ENCODE measurements at places on chromosomes 7 and 10.
A peak's percentile ranks its signal among the peaks of the same experiment; 100 is the strongest.

GRCh38 chr10:112335868-112336265, 38.0 kb upstream of the ACSL5 start:
- no peak for DNase-seq

DNA sequence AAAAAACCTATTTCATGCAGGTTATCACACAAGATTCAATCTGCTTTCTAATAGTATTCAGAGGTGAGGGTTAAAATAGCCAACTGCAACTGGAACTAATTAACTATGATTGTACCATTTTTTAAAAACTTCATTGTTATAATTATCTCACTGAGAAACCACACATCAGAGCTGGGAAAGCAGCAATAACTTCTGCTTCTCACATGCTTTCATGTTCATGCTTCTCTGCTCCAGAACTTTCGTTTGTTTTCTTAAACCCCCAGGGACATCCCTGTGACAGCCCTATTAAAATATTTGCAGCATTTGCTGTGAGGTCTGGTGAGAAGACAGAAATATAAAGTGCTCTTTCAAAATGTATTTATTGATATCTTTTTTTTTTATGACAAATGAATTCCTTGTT, 389.0 kb upstream of the SORCS1 start:
- DNase-seq: peak; percentile 87

DNA sequence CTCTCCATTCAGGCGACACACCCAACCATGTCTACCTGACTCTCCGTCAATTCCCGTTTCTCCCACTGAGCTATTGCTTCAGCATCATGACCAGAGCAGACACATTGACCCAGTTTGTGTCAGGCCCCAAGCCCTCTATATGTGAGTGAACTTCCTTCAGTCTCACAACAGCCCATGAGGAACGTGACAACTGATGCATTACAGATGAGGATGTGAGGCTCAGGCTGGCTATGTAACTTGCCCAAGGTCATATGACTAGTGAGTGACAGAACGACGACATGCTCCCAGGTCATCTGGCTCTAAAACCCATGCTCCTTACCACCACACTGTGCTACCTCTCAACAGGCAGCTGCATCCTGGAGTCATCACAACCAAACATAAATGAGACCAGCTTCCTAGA, 3.7 kb downstream of the TMEM140 start:
- no peak for DNase-seq

DNA sequence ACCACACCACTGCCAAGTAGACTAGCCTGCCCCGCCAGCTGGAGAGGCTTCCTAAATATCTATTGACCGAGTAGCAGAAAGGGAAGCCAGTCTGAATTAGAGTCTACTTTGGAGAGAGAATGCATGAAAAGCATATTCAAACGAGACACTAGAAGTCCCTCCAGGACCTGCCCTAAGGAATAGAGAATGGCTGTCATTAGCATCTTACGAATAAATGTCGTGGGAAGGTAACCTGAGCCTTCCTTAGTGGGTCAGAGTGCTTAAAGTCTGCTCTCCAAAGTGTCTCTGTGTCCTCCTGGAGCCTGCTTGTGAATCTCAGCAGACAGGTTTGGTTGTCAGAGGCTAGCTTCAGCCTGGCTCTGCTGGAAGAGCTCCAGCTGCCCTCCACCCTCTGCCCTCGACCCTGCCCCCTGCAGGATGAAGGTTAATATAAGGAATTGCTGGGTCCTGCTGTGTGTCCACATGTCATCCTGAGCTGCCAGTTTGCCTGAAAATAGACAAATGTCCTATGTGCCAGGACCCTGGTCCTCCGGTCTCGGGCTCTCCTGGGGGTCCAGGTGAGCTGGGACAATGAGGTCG, 33.4 kb downstream of the FAM241B start:
- DNase-seq: no peak

GRCh38 chr10:7048061-7048460, 362.8 kb downstream of the SFMBT2 start:
- no peak for DNase-seq

DNA sequence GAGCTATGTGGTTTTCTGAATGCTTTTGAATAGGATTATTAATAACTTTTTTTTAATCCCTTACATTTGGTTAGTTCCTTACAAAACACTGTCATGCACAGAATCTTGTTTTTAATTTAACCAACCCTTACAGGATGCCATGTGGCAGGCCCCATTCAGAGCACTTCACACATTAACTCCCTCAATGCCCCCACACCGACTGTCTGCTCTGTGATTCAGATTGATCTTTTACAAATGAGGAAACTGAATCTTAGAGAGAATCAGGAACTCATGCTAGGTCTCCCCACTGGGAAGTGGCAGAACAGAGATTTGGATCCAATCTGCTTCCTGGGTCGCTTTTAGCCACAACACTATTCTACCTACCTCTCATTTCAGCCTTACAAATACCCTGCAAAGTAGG, 195.8 kb upstream of the NPVF start:
- no peak for DNase-seq

GRCh38 chr7:113062499-113062898, 24.1 kb downstream of the GPR85 start:
- DNase-seq: no peak

DNA sequence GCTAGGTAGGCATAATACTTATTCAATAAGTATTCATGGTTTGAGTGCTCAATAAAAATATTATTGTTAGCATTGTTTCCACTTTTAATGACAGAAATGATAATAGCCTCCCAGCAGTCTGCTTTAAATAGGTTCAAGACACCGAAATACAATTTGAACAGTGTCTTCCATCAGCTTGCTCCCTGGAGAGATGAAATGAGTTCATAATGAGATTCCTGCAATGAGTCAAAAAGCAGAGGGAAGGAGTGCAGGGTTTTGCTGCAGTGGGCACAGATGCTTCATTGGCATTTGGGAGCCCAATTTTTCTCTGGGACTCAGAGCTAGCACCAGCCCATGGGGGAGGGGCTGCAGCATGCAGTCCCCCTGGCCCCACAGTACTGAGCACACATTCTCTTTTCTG, 32.6 kb upstream of the CHCHD3 start:
- DNase-seq: no peak

DNA sequence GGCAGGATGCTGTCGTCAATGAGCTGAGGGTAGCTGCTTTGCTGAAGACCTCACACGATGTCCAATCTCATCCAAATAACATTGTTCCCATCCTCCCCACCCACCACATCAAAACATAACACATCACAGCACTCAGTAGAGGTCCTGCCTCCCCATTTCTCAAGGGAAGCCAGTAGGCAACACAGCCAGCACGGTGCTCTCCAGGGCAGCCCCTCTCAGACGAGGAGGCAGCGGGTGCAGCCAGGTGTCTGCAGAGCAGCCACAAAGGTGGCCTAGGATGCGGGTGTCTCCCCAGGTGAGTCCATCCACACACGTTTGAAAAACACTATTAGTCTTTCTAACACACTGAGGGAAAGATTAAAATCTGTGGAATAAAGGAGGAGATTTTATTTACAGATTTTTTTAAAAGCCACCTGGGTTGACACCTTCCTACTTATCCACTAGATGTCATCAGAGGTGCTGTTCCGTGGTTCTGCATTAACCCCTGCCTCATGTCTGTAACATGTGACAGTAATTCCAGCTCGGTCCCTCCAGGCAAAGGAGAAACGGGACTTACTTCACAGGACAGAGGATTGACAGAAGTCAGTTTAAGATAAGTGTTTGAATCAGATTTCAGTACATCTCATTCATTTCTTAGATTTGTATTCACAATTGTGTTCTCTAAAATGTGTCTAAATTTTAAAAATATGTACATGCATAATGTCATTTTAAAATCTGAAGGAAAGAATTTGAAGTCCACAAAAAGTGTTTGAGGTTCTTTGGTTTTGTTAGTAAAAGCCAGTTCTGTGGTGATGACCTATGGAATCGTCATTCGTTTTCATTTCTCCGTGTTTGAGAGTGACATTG, 68.0 kb downstream of the LANCL2 start:
- peak; percentile 74 for DNase-seq

DNA sequence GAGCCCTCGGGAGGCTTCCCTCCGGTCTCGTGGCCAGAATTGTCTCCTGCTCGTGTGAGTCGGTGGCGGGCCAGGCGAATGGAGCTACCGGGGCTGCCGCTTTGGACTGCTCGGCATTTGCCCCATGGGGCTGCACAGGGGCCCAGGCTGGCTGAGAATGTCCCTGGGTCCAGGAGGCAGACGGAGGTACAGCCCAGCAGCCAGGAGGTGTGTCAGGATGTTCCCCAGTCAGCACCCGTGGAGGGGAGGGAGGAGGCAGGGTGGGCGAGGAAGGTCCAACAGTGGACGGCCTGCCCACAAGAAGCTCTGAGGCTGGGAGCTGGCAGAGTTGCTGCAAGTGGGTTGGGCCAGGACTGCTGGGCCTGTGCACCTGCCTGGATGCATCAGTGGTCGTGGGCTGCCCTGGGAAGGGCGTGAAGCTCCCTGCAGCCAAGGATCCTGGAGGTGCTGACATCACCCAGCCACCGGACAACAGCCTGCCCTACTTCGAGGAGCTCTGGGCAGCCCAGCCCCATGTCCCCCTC, 46.4 kb downstream of the PDGFA start:
- no peak for DNase-seq

DNA sequence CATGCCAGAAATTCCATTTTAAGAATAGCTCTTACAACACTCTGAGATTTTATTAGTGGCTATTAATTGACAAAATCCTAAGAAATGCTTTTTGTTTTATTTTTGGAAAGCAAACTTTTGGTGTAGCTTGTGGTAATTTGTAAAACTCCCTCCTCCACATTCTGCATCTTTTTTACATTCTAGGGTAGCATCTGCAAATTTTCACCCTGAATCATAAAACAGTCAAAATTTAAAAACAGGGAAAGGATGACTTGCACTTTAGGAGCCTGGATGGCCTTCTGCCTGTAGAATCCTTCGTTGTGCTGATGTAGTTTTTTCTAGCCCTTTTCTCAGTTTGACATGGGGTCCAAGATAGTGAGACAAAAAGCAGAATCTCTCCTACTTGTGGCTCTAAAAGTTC, 316.1 kb downstream of the ADRA2A start:
- DNase-seq: no peak

DNA sequence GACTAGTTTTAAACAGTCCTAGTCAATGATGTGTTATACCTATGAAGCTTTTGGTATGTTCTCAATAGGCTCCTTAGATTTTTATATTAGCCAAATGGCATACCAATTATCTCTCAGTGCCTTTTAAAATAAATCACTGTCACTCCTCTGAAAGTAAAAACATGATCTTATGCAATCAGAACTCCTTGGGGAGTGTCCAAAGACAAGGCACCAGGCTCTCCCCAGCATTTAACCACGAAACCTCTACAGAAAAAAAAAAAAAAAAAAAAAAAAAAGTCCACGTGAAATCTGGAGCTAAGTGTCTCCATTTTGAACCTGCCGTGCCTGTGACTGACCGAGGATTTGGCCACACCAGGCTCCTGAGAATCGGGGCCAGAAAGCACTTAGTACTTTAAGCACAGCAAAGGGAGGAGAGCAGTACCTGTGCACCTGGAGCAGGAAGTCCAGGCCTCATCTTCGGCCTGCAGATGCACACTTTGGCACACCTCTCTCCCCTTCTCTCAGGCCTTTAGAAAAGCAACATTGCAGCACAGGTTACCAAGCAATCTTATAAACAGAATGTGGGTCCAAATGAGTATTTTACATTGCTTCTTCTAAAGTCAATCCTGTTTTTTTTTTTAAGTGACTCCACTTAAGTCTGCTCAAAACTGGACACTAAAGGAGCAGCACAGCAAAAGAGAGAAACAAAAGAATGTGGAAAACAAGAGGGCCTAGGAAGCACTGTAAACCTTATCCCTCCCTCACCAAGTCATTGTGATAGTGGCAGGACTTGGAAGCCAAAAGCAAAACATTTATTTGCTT, 1.5 kb downstream of the FAM13C start:
- no peak for DNase-seq

GRCh38 chr7:74405191-74405898, 48.4 kb upstream of the GTF2IRD1 start:
- DNase-seq: no peak

- no peak for DNase-seq
Measured at GRCh38 chr10:105925045-105925785, 1239.3 kb downstream of the SORCS1 start.

- no peak for DNase-seq
Measured at GRCh38 chr10:93917821-93918220, 24.0 kb downstream of the SLC35G1 start.

- no peak for DNase-seq
Measured at GRCh38 chr10:6204063-6204340, 1.3 kb downstream of the PFKFB3 start.

DNA sequence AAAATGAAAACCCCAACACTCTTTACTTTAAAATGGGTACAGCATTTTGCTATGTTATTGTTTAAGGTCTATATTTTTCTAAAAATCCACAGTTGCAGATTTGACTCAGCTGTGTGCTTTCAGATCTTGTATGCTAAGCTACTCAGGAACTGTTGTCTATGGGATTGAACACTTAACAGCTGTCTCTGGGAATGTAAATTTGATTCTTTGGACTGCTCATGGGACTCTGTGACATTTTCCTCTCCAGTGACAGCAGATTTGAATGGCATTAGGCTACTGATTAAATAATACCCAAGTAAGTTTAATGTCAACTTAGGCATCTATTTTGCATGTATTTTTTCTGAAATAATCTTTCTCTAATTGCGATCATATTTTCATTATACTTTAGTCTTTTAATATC, 1.7 kb upstream of the CD36 start:
- DNase-seq: no peak

GRCh38 chr10:132893090-132893489, 49.3 kb downstream of the CFAP46 start:
- DNase-seq: peak; percentile 25

DNA sequence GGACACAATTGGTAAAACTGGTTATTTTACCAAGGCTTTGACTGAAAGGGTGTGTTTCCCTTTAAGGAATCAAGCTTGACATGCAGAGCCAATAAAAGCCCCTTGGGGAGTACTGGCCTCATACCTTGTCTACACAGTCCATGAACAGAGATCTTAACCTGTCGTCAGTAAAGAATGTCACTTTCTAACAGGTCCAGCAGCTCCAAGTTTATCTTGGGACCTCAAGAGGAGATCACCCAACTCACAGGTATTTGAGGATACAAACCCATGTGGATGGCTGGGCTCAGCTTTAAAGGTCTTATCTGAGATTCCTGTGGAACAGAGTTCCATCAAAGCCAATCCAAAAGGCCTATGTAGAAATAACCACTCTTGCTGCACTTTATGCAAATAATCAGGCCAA, 61.3 kb downstream of the COA1 start:
- DNase-seq: no peak

DNA sequence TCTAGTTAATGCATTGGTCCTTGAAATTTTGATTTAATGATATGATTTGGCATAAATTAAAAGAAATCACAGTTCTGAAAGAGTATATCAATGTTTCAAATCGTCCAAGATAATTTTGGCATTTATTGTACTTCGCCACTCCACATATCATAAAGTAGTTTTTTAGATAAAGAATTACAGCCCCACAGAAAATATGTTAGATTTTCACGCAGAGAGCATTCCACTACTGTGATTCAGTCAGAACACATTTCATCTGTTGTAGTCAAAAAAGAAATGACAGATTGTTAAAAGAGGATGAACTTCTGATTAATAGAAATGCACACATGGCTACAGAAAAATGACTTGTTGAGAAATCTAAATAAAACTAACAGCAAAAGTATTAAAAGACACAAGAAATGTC, 1063.5 kb upstream of the LRRN3 start:
- DNase-seq: no peak

- DNase-seq: peak; percentile 50
Measured at GRCh38 chr7:32518534-32519140, 23.3 kb downstream of the AVL9 start.

GRCh38 chr10:19767876-19768275, 48.4 kb upstream of the PLXDC2 start:
- no peak for DNase-seq

- DNase-seq: no peak
Measured at GRCh38 chr10:110919349-110919931, at the start of gene SHOC2. SHOC2 (plus strand) TSS chr10:110919604; CDS start chr10:110964359, 44,755 bp downstream.
